ENCODE measurements at places on chromosomes 12 and 14.

GRCh38 chr12:76374386-76375020, 26.3 kb upstream of the BBS10 start:
- no peak for DNase-seq

DNA sequence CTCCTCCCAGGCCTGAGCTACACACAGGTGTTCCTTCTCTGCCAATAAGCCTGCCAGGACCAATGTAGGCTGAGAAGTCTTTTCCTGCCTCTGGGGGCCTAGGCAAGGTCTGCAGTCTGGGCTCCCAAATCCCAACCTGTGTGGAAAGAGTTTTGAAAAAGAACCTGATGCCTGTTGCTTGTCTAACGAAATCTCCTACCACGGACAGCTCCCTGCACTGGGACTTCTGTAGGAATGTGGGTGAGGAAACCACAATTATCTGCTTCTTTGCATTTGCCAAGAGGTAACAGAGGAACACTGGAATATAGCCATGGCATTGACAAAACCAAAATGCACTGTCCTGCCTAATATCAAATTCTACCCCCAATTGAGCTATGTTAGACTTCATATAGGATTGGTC, 877.0 kb upstream of the TMEM132C start:
- DNase-seq, result no peak

GRCh38 chr12:30902001-30902400, 24.5 kb upstream of the TSPAN11 start:
- DNase-seq, result no peak

GRCh38 chr14:94473666-94474410, 2.2 kb downstream of the SERPINA9 start:
- no peak for DNase-seq

GRCh38 chr14:51333901-51334521, 94.0 kb downstream of the TMX1 start:
- DNase-seq, result no peak

- no peak for DNase-seq
These were observed 29.3 kb upstream of the ATF1 start for GRCh38 chr12:50734409-50735263.

GRCh38 chr12:78457938-78458337, 406.6 kb upstream of the SYT1 start:
- no peak for DNase-seq

- DNase-seq, result no peak
These were observed 274.2 kb downstream of the FUT8 start for GRCh38 chr14:65686761-65687160.

DNA sequence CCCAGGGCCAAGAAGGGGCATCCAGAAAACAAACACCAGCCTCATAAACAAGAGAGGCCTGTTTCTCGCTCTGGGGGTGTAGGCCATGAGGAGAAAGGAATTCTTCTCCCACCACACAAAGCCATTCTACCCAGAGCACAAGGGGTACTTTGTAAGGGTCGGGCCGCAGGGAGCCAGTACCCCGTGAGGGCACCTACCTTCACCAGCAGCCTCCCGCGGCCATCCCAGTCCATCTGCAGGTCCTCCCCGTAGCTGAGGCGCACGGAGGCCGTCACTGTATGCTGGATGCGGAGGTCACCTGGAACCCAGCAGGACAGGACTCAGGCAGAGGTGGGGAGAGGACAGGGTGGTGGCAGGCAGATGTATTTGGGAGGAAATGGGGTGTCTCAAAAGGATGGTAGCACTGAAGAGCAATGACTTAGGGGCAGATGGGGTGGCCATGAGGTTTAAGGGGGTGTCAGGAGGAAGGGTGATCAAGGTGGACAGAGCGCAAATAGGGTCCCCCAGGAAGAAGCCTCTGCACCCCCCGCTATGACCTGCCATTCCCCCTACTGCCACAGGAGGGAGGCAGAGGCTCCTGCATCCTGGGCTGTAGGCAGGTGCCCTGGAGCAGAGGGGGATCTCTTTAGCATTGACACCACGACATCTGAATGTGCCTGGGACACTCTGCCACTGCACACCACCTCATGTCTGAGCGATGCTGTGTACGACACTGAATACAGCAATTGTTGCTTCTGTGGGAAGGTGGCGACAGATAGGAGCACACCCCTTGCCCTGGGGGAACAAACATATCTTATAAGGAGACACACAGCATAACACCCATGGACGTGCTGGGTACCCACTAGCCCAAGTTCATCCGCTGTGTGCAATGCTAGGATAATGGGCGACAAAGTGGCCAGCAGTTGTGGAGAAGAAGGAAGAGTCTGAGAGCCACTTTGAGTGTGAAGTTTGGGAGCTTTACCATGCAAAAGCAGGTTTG, 61.4 kb downstream of the VWF start:
- DNase-seq, result no peak

GRCh38 chr12:27534060-27534764, 10.2 kb downstream of the PPFIBP1 start:
- DNase-seq, result no peak

Measured in T-helper 22 cell (primary cell).